ENCODE measurements at places on chromosomes 5 and 9.

DNA sequence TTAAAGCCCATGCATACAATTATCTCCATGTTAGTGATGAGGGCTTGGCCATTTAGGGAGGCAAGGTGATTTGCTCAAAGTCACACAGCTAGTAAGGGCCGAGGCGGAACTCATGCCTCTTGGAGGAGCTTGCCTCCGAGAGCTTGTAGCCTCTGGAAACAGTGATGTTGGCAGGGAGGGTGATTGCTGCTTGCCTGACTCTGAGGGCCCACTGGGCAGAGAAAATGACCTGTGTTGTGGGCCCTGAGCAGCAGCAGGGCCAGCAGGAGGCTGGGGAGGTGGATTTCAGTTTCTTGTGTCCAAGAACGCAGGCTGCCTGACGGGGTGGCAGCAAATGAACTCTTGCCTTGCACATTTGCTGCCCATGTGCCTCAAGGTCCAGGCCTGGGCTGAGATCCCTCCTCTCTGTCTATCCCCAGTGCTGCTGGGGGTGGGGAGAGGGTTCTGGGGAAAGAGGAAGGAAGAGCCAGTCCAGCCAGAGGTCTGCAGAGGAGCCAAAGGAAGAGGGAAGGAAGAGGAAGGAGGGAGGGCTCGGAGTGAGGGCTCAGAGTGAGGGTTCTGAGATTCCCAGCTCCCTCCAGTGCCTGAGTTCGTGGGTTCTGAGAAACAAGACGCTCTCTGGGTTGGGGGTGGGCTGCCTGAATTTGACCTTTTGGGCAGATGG lies 16.2 kb upstream of the PTGS1 start:
- no peak for DNase-seq

DNA sequence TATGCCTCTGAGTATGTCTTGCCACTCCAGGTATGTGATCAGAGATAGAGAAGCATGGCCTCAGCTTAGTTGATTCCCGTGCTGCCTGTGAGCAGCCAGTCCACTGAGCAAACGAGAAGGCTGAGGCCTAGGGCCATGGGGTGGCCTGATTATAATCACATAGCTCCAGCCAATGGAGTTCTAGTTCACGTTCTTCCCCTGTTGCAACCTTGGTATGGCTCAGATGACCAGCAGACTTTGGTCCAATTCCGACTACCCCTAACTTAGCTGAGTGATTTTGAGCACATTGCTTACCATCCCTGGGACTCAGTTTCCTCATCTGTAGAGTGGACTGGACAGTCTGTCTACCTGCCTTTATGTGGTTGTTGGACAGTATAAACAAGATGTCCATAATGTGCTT lies 68.4 kb downstream of the PPARGC1B start:
- no peak for DNase-seq

DNA sequence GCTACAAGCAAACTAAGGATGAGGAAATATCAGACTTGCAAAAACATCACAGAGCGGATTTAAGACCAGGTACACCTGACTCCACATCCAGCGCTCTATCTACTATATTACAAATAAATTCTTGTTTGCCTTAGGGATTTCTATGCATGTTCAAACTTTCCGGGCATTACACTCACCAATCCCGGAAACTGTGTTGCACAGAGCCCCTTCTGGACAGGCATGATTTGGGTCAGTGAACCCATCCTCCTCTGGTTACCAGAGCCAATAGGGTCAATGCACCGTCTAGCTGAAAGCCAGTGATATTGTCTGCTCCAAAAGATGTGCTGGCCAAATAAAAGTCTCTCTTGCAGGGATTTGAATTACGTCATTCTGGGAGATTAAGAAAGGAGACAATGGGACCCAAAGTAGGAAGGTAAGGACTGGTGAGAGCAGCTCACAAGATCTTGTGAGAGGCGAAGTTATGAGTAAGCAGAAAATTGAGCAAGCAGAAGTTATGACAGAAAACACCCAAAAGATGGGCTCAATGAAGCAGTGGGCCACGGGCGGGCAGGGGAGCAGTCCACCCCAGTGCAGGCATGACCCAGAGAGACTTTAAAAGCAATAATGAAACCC lies 155.8 kb upstream of the RAI14 start:
- no peak for DNase-seq

DNA sequence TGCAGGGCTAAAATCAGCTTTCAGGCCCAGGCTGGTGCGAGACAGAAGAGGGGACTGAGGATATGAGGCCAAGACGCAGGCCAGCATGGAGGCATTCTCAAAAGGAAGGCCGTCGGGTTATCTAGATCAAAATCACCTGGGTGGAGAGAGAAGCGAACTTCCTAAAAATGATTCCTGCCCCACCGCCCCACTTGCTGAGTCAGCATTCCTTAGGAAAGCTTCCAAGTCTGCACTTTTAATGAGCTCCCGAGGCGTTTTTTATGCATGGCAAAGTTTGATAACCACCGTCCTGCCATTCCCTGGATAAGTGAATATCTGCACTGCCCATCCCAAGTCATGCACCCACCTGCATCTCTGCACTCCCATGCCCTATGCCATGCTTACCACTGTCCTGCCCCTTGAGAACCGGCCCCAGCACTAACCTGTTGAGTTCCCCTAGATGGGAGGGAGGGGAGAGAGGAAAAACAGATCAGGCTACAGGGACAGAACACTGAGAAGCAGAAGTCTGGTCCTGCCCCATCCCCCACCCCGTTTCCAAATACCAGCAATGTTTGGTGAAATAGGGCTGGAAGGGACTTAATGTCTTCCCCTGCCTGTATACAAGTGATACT lies 1.6 kb upstream of the SPOCK1 start:
- no peak for DNase-seq

DNA sequence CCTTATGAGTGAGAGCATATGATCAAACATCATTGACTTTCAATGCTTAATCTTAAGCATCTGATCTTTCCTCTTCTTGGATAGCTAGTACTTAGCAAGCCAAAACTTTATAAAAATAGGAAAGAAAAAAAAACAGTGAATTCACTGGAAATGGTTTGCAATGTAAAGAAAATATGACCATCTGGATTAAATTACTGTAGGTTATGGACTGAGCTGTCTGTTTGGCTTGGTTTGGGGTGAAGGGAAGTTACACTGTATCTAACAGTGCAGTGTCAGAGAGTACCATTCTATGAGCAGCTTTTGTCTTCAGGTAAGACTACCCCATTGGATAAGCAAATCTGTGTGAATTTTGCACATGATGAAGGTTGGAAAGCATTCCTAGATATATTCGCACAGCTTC lies 151.4 kb downstream of the TLE1 start:
- no peak for DNase-seq

DNA sequence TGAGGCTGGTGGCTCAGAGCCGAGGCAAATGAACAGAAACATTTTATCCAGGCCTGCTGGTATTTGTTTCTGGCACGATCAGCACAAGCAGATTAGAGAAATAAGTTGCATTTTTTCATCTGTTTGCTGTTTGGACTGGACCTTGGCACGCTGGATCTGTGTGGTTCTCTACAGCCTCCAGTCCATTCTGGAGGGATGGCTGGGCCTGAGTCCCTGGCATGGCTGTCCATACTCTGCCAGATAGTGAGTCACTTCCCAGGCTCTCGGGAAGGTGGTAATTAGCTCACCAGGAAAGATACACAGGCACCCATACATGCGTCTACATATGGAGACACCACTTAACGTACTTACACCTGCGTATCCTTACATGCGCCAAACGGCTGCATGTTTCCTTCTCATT lies 78.6 kb downstream of the SPRY4 start:
- DNase-seq, result no peak

GRCh38 chr9:131442351-131442750 lies 48.5 kb downstream of the PRRC2B start:
- DNase-seq, result no peak

DNA sequence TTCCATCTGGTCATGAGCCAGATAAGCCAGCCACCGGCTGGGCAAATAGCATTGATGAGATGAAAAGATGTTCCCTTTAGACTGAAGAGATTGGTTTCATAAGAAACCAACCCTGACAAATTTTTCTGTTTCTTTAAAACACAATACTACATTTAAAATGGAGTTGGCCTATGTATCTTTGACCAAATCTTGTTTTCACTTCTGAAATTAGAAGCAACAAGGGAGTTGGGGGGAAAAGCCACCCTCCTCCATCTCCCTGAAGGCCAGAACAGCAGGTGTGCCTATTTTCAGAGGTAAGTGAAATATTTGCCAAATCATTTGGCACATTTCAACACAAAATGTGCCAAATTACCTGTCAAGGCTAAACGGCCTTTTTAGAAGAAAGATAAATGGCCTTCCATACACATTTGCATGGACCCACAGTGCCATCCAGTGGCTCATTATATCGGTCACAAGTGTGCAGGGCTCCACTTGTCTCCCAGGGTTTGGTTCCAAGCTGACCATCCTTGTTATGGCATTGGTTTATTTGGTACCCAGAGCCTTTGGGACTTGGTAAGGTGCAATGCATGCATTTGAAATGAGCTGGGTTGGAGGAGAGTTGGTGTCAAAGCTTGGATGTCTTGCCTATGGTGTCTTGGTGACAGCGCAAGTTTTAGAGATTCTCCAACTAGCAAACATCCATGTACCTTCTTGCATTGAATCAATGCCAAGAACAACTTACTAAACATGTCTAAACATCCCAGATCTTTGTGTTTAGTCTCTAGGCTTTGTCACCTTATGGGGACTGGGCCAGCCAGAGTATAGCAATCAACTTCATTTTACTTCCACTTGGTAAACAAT lies 372.0 kb upstream of the KIF2A start:
- no peak for DNase-seq

- DNase-seq, result no peak
Observed at GRCh38 chr5:150347451-150347850, 10.0 kb upstream of the TCOF1 start.

GRCh38 chr5:179393078-179393477 lies 47.8 kb upstream of the ADAMTS2 start:
- no peak for DNase-seq

GRCh38 chr5:87122151-87122977 lies 145.3 kb upstream of the RASA1 start:
- DNase-seq, result no peak
